ENCODE measurements at places on chromosomes 5 and 9.

- DNase-seq = no peak
Measured at GRCh38 chr9:99576002-99576401, 245.7 kb upstream of the NR4A3 start.

GRCh38 chr5:40025586-40025985 is 600.8 kb upstream of the DAB2 start:
- DNase-seq = no peak

DNA sequence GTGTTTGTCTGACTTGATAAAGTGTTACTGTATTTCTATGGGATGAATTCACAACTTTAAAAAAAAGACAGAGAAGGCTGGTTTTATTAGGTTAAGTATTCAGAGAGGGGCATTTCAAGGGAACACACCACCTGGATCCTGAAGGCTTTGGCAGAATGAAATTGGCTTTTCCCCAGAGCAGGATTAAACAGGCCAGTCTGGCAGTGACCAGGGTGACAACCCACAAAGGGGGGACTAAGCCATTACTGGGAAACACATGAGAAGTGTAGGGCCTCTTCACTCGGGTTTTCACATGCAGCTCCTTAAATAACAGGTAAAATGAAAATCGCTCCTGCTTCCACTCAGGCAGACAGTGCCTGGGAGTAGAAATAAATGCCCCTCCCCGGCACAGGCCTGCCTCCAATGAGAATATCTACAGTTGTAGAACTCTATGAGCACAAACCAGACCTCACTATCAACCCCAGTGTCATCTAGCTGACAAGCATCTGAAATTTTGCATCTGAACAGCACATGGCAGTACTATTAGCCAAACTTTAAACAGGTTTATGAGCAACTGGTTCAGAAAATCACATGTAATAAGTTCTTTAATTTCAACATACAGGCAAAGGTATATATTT is 85.8 kb downstream of the LHFPL2 start:
- DNase-seq = no peak

DNA sequence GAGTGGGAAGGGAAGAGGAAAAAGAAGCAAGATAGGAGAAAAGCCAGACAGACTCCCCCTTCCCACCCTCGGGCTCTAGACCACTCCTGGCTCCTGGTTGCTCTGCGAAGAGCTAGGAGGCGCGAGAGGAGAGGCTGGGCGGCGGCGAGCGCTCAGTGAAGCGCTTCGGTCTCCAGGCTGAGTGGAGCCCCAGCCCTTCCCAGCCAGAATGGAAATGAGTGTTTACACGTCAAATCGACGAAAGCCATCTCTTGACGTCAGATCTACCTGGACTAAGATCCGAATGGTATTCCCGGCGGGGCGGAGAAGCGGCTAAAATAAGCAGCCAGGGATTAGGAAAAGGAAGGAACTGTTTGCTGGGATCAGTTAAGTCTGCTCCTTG is at the start of gene PCSK1:
Gene PCSK1 (minus strand): TSS at position 183 of the 382 bp plus-strand sequence. CDS start 206 bp downstream, outside the sequence.
- peak; percentile 11 for DNase-seq

- DNase-seq = no peak
Measured at GRCh38 chr5:98321361-98321760, 452.1 kb upstream of the RGMB start.

GRCh38 chr5:135539430-135540005 is 3.8 kb upstream of the NEUROG1 start:
- no peak for DNase-seq

GRCh38 chr9:113701774-113702755 is 174.0 kb upstream of the ZNF618 start:
- DNase-seq = peak; percentile 33

DNA sequence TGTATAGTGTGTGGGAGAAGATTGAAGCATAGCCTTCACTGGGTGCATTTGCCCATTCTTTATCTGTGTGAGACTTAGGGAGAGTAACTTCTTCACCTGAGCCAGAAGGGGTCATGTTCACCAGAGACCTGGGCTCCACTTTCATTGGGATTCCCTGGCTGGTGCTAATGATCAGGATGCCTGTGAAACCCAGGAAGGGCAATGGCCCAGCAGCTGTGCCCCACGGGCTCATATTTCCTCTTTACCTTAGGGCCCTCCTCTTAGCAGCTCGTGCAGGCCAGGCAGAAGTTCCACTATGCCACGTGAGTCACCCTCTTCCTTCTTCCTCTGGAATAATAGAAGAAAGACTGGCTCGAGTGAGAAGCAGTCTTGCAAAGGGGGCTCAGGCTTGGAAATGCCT is 5.0 kb downstream of the PPARGC1B start:
- no peak for DNase-seq

- DNase-seq = no peak
Measured at GRCh38 chr5:37075399-37075950, 173.7 kb downstream of the CPLANE1 start.

GRCh38 chr9:92097997-92098482 is 17.2 kb downstream of the SPTLC1 start:
- peak; percentile 78 for DNase-seq

DNA sequence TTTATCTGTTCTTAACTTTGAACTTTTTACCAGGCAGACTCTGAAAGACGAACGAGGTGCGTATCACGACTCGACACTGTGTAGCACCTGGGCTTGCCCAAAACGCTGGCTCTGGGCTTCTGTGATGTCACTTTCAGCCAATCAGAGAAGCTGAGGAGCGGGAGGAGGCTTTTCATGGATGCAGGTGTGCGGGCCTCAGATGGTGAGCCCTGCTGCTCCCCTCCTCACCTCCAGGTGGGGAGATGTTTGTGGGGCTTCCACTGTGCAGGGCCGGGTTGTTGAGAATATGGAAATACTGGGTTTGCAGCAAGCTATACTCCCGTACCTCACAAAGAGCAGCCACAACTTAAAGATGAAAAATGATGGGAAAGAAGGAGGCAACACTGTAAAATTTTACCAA is 246.3 kb downstream of the IRX2 start:
- no peak for DNase-seq

DNA sequence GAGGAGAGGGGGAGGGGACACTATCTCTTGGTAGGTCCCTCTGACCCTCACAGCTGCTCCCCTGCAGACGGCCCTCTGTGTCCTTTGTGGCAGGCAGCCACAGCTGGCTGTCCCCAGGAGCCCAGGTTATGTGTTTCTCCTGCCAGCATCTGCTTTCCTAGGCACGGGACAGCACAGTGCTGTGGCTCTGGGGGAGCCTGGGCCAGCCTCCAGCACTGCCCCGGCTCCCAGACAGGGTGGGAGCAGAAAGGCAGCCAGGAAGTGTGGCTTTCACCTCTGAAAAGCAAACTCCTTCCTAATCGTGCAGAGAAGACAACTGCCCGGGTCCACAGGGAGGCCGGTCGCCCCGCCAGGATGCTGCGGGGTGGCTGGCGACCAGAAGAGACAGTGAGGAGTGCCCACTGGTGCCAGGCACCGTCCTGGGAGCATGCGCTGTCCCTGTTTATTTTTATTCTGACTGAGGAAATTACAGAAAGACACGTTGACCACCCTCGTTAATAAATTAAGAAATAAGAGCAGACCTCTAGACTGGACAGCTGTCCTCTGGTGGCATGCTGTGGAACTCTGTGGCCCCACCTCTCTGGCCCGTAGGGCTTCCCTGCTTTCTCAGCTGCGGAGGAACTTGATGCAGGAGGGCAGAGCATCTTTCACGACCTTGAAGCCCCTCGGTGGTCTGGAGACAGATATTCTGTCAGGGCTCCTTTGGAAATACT is 240.3 kb downstream of the FANCC start:
- DNase-seq = no peak

DNA sequence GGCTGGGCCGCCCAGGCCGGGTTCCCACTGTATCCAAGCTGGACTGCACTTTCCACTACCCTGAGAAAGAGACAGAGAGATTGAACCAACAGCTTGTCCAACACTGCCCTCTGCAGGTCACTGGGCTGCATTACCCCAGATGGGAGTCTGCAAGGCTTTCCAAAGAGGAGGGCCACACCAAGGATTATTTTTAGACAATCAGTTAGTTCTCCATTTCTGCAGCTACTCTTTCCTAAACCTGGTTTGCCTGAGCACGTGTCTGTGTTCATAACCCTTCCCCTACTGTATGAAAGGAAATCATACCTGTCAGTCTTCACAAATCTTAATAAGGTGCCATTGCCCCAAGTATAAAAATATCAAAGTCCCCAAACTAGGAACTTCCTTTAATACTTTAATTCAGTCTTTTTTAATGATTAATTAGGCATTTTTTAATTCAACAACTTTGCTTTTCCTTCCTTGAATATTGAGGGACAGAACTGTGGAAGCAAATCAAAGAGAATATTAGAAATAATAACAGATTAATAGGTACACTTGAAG is 13.4 kb upstream of the FGF1 start:
- DNase-seq = peak; percentile 92

DNA sequence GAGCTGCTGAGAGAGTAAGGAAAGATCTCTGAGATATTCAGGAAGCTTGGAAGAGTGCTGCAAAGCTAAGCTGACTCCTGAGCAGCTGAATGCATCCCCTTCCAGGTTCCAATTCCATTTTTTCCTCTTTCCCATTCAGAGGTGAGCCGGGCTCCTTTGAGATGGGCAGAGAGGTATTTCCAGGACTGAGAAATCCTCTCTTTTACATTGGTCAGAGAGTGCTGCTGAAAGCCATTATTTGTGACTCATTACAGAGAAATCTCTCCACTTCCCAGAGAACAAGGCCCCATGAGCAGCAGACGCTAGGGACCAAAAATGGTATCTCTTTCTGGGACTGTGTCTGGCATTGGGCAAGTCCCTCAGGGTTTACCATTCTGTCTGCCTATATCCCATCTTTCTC is 3.7 kb downstream of the MCTP1 start:
- DNase-seq = peak; percentile 66
